ENCODE measurements at places on chromosomes 11 and 22.

DNA sequence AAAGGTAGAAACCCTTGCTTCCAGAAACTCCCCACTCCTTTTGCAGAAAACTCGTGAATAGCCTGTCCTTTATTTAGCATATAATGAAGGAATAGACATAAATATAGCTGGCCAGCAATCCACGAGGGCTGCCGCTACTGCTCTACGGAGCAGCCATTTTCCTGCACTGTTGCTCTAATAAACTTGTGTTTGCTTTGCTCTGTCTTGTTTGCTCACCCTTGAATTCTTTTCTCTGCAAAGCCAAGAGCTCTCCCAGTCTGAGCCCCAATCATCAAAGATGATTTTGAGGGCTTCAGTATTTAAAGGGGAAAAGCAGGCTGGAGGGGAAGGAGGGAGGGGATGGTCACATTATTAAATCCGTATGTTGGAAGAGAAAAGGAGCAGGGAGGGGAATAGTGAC, 16.6 kb upstream of the CHKA start:
- DNase-seq = no peak

GRCh38 chr22:39312410-39312809, 7.0 kb downstream of the RPL3 start:
- DNase-seq = no peak

DNA sequence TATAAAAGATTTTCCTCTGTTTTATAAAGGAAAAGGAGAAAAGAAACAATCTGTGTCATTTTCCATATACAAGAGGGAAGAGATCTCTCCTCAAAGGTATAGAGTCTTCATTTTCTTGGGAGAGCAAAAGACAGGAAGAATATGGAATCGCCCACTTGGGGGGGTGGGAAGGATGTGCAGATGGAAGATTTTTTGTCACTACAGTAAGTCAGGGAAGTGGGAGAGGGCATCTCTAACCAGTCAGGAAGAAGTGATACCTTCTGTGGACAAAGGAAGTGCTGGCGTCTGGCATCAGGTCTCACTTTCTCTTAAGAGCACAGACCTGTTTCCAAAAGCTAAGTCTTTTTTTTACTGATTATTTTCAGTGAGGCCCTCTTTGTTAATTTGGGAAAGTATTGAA, 1.4 kb downstream of the PRR14L start:
- no peak for DNase-seq

DNA sequence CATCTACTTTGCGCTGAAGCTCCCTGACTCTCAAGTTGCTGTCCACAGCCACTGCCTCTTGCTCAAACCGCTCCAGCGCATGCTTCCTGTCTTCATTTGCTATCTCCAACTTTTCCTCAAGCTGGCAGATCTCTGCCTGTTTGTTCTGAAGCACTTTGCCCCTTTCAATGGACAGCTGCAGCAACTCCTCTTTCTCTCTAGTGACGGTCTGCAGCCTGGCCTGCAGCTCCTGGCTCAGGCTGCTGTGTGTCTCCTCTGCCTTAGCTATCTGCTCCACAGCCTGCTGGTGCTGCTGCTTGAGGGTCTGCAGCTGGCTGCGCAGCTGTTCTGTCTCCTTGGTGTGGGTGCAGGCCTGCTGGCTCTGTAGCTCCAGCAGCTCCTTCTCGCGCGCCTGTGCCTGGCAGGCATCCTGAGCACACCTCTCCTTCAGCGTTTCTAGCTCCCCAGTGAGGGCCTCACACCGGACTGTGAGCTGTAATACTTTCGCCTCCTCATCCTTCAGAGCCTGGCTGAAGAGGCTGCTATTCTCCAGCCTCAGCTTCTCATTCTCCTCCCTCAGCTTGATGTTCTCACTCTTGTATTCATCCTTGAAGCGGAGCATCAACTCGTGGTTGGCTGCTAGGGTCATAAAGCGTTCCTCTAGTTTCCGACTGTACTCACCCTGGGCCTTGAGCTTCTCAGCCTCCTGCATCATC, 723 bp downstream of the CCDC89 start:
- DNase-seq = no peak

DNA sequence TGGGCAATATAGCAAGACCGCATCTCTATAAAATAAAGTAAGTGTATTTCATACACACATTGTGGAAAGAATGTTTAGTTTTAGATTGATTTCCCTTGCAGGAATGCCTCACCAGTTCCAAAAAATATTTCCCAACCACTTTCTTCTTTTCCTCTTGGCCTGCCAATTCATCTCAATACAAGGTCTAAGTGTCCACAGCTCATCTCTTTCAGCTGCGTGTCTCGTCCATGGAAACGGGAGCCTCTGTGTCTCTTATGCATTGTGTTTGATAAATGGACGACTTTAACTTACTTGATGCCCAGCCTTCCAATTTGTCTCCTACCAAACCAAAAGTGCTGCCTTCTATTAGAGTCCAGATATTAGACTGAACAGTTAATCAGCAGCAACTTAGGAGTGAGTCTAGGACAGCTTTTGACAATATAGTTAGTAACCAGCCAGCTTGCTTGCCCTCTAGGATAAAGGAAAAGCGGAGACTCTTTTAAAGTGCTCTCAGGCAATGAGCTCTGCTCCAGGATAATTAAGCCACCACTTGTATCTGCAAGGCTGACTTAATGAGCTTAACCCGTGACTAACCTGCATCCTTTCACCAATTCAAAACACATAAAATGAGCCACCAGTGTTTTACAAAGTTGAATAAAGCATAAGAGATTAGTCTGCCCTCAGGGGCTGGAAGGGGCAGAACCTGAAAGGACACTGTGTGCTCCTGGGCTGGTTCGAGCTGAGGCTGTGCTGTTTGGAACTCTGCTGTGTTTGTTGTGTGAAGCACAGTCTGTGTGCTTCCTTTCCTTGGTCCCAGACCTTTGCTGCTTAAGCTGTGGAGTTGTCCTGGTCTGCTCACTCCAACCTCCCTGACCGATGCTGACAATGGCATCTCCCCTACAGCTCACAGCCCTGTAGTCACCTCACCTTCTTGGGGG, 27.5 kb downstream of the FBXO7 start:
- no peak for DNase-seq

DNA sequence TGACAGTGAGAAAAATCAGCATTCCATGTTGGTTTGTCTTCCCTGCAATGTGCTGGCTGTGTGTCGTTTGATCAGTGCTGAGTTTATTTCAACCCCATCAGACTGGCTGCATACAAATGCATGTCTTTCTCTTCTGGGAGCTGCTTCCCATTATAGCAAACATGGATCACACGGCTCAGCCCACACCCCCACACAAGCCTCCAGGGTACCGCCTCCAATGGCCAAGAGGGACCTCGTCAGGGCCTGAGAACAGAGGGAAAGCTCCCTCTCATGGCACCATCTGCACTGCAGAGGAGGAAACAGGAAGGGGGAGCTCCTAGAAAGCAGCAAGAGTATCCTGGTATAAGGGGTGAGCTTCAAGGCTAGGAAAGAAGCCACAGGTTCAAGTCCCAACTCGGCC, 214.2 kb downstream of the LARGE1 start:
- DNase-seq = no peak

DNA sequence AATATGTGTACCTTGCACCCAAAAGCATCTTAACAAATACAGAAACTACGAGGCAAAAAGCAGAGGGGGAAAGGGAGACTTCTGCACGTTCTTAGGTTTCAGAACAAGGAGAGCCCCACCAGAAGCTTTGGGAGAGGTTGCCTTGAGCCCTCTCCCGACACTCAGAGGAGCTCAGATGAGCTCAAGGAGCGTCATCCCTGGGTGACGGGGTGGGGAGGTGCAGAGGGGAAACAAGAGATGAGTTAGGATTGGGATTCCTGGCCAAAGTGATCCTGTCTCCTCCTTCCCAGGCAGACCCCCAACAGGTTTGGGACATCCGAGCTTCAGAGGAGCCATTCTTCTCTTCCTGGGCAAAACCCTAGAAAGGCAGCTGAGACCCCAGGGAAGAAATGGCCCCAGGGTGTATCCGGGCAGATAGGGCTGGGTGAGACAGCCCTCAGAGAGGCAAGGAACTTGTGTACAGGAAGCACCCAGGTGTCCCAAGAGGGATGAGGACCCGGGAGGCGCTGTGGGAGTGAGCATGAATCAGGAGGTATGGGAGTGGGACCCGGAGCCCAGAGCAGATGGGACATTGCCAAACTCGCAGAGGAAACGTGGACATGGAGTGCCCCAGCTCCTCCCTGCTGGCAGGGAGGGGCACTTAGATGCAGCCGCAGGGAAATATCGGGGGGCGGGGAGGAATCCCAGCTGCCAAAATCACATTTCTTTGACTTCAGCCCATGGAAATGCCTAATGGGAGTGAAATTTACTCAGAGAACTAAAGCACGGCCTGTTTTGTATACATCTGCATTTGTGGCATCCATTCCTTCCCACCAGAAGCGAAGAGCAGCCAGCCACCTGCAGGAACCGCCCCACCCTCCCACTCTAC, 12.4 kb downstream of the C1QTNF6 start:
- DNase-seq = no peak

DNA sequence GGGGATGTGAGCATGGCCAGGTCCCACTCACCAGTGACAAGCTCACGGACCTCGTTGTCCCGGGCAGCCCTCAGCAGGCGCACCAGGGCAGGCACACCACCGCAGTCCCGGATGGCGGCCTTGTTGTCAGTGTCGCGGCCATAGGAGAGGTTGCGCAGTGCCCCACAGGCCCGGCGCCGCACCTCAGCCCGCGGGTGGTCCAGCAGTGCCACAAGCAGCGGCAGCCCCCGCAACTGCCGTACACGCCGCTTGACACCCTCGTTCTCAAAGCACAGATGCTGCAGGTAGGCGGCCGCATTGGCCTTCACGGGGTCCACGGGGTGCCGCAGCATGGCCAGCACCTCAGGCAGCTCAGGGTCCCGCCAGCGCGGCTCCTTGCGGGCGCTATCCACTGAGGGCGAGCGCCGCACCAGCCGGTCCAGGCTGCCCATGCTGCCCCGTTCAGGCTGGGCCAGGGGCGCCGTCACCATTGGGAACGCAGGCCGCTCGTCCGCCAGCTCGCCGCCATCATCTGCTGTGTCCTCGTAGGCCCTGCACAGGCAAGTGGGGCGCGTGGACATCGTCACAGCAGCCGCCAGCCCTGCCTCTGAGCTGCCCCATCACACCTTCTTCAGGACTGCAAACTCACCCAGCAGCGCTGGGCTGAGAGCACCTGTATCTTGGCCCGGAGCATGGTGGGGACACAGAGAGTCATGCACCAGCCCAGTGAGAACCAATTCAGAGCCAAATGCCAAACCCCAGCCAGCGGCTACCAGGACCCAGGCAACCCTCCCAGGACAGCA, 36.7 kb downstream of the ARVCF start:
- DNase-seq = no peak

GRCh38 chr11:112797648-112798293, 163.4 kb upstream of the NCAM1 start:
- DNase-seq = no peak

DNA sequence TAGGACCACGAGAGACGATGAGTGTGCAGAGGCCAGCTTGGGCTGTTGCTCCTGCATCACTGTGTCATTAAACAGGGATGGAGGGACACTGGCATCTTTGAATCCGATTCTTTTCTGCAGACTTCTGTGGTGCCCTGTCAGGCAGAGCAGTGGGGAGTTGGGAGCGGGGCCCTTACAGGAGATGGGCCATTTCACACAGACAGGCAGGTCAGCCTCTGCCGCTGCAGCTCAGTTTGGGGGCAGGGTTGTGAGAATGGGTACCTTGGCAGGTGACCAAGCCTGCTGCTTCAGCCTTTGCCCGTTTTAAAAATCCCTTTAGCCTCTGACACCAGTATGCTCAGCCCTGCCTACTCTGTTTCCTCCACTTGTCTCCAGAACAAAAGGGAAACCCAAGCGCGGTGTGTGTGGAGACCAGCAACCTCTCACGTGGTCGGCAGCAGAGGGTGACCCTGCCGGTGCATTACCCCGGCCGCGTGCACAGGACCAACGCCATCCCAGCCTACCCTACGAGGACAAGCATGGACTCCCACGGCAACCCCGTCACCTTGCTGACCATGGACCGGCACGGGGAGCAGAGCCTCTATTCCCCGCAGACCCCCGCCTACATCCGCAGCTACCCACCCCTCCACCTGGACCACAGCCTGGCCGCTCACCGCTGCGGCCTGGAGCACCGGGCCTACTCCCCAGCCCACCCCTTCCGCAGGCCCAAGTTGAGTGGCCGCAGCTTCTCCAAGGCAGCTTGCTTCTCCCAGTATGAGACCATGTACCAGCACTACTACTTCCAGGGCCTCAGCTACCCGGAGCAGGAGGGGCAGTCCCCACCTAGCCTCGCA, 12.6 kb downstream of the C22orf31 start:
- no peak for DNase-seq

- no peak for DNase-seq
These were observed 112.6 kb downstream of the ST3GAL4 start for GRCh38 chr11:126468102-126468521.

GRCh38 chr11:21415606-21416005, 746.2 kb downstream of the NELL1 start:
- DNase-seq = no peak

DNA sequence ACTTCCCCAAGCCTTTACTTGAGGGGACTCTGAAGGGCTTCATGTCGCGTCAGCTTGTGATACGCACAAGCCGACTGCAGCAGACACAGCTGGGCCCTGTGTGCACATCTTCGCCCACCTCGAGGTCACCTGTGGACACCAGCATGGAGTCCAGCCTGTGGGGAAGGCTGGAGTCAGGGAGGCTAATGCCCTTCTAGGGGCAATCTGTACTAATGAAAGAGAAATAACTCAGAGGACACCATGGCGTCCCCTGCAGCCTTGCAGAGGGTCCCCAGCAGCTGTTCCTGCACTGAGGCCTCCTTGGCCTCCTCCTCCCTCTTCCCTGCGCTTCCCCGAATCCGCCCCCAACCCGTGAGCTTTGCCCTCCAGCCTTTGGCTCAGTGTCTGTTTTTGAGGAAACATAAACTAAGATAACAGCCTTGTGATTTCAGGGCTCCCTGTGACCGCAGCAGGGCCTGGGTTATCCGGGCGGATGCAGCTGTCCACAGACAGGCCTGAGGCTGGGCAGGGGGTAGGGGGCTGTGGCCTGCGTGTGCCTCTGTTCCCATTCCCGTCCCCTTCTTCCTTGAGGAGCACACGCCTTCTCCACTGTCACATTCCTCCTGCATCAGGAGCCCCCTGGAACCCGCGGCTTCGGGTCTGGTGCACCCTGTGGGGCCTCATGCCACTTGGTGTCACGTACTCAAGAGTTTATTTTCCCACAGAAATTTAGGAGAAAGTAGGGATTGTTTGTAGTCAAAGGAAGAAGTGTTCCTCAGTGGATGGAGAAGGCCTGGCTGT, 25.0 kb downstream of the KRTAP5-5 start:
- DNase-seq = no peak

DNA sequence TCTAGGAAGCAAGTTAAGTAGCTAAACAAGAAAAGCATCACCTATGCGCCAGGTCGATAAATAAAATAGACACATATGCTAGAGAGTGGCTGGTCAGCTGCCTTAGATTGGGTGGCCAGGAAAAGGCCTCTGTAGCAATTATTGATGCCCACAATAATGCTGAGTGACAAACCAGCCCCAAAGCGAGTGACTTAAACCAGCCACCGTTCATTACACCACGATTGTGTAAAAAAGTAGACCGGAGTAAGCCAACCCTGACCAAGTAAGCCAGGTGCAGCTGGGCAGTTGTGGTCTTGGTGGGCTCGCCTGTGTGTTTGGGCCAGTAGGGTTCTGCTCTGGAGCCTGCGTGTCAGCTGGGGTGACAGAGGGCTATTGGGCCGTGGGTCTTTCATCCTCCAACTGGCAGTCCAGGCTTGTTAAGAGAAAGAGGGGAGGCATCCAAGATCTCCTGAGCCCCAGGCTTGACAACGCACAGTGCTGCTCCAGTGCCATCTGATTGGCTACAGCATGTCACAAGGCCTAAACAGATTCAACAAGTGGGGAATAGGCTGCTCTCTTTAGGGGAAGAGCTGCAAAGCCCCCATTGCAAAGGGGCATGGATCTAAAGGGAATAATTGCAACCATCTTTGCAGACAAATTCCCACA, 100.4 kb upstream of the PARVA start:
- DNase-seq = no peak
